ENCODE measurements at places on chromosomes 7 and 10.

DNA sequence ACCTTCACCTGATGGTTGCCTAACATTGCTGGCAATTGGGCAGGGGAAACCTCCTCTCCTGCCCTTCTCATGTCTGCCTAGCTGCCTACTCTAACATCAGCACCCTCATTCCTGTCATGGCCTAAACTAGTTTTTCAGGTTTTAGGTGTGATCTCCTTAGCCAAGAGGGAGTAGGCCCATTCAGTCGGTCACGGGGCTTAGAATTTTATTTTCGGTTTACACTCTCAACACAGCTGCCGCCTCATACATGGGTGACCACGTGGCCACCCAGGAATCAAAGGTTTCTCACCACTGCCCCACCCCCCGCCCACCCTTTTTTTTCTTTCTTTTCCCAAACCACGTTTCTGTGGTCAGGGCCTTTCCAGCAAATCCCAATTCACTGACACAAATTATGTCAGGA, 97.2 kb downstream of the RALA start:
- no peak for DNase-seq

DNA sequence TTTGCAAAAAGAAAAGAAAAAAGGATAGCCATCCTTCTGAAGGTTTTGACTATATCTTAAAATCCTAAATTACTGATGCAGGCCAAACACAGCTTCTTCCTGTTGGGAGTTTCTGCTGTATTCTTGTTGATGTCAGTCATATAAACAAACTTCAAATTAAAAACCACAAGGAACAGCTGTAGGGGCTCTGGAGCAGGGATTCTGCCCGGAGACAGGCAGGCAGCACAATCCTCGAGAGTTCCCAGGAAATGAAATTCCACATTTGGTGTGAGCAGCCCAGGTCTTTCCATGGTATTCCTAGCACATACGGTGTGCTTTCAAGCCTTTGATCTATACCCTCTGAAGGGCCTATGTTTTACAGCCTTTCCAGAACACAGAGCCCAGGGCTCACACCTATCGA, 43.2 kb downstream of the INSYN2A start:
- no peak for DNase-seq

DNA sequence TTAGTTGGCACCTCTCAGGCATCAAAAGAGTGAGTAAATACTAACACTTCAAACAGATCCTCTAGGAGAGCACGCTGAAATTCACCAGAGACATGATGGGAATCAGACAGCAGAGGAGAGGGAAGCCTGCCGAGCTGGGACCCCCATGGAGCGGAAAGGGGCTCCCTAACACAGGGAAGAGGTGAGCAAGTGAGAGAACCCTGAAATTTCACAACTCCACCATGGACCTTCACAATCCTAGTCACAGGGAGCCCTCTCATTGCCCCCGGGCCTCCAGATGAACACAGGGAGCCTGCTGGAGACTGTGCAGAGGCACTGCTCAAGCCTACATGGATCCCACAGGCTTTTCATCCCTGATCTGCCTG, 59.2 kb upstream of the ANTXRL start:
- DNase-seq = no peak

- DNase-seq = no peak
Measured at GRCh38 chr7:117323305-117323850, 520 bp upstream of the WNT2 start.

DNA sequence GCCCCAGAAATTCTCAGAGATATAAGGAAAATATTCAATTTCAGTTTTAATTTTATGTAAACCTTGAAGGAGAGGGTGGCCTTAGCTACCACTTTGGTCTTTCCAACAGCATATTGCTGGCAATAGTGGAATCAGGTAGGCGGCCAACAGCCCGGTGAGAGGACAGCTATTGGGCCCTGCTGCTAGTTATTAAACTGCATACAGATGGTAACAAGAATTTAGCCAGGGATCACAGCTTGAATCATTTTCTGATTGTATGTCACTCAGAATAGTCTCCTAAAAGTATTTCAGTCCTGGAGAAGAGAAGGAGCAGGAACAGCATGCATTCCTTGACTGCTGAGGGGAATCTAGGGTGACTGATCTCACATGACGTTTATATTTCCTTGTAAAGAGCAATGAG, 261.4 kb upstream of the SMIM30 start:
- no peak for DNase-seq

DNA sequence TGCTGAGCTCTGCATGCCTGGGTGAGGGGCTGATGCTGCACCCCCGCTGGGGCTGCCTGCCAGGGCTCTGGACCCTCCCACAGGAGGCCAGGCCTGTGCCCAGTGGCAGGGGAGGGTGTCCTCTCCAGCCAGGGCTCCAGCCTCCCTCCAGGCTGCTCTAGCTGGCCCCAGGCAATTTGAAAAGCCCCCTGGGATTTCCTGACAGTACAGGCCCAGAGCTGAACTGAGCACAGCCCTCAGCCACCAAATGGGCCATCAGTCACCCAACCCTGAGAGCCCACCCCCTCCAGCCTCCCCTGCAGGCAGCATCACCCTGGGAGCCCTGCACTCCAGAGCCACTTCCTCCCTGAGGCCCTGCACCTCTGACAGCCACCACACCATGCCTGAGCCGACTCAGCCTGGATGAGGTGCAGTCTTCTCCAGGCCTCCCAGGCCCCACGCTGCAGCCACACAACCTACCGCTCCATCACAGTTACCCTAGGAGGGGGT, 101.8 kb upstream of the RET start:
- DNase-seq = no peak

- DNase-seq = no peak
Measured at GRCh38 chr10:90337316-90337715, 520.5 kb downstream of the HTR7 start.

- DNase-seq = no peak
Measured at GRCh38 chr7:35875292-35875691, 74.4 kb downstream of the SEPTIN7 start.

GRCh38 chr7:107043491-107043890, 1.0 kb upstream of the PRKAR2B start:
- DNase-seq = no peak

DNA sequence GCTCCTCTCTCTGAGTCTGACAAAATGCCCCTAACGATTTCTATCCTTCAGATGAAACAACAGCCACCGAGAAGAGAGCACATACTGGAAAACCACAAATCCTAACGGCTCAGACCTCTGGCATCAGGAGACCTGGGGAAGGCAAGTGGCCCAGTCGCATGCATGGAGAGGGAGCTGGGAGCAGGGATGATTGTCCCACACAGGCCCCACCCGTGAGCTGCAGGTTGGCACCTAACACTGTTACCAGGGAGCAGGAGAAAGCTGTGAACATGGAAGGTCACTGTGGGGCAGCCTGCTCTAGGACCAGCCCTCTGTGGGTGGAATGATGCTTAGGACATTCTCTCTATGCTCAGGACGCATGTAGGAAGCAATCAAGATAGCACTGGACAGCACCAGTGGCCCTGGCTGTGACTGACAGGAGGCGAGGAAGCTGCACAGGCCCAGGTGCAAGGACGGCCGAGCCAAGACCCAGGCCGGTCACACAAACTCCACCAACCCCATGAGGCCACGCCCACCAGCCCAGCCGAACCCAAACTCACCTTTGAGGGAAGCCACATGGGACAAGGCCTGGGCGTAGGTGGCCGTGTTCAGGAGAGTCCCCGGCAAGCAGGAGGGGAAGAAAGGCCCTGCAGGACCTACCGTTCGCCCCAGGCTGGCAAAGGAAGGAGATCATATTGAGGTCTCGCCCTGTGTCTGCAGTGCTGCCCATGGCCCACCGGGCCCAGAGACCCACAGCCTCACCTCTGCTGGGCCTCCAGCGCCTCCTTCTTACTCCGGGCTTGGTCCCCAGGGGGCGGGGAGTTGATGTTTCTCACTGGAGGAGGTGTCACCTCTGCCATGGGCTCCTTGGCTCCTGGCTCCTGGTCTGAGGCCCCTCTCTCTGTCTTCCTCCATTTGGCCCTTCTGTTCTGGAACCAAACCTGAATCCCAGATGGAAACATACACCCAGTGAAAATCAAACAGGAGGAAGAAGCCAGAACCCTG, 9.7 kb downstream of the DRGX start:
- no peak for DNase-seq

GRCh38 chr10:92239151-92239599, 51.7 kb downstream of the CPEB3 start:
- DNase-seq = no peak

DNA sequence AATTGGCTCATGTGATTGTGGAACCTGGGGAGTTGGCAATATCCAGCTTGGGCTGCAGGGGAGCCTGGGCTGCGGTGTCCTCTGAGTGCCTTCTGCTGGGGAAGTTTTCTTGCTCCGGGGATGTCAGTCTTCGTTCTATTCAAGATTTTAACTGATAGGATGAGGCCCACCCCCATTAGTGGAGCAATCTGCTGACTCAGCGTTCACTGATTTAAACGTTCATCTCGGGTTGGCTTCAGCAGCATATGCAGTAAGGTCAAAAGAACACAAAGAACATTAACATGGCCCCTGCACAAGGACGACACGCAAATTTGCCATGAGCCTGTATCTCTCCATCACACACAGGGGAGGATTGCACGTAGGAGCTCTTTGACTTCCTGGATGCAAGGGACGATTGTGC, 360.6 kb upstream of the ADARB2 start:
- DNase-seq = no peak

- DNase-seq = no peak
Measured at GRCh38 chr7:45183711-45184210, 26.2 kb downstream of the RAMP3 start.

DNA sequence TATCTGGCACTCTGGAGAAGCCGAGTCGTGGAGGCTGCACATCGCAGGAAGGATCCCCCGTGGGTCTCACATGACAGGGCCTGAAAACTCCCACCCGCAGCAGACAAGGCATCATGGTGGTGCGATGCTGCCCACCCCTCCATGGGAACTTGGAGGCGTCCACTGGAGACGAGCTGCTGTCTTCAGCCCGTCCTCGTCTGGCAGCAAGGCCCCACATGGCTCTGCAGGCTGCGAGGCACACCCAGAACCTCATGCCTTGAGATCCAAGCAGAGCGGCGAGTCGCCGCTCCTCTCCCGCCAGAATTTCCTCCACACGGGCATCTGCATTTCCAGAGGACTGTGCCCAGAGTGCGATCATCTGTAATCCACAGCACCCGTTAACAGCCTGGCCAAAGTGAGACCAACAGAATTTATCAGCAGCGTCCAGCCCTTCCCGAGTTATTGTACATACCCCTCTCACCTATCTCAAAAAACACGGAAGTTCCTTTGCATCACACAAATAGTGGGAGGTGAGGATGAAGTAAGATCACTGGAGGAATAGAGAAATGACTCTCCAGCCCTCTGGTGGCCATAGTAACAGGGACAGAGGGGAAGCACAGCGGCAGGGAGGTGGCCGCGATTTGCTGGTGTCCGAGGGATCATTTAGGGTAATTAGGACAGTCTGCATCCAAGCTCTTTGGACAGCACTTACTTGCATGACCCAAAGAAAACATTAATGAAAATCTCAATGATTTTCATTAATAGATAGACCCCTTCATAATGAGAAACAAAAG, 292.4 kb downstream of the USP6NL start:
- DNase-seq = no peak

GRCh38 chr7:92808006-92808405, 28.4 kb downstream of the CDK6 start:
- no peak for DNase-seq

DNA sequence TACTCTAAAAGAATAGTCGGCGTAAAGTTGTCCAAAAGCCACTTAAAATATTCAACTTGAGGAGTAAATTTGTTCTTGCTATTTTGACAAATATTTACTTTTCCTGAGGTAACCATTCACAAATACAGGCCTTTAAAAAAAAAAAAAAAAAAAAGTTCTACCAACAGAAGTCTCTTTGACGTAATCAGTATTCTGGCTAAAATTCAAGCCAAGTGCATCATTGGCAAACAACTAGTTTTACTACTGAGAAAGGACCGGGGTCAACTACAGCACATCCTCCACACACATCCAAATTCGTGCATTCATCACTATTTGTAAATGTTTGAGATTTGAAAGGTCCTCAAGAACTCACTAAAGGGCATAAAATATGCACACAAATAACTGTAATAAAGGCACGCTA, 2.0 kb downstream of the OAT start:
- no peak for DNase-seq

DNA sequence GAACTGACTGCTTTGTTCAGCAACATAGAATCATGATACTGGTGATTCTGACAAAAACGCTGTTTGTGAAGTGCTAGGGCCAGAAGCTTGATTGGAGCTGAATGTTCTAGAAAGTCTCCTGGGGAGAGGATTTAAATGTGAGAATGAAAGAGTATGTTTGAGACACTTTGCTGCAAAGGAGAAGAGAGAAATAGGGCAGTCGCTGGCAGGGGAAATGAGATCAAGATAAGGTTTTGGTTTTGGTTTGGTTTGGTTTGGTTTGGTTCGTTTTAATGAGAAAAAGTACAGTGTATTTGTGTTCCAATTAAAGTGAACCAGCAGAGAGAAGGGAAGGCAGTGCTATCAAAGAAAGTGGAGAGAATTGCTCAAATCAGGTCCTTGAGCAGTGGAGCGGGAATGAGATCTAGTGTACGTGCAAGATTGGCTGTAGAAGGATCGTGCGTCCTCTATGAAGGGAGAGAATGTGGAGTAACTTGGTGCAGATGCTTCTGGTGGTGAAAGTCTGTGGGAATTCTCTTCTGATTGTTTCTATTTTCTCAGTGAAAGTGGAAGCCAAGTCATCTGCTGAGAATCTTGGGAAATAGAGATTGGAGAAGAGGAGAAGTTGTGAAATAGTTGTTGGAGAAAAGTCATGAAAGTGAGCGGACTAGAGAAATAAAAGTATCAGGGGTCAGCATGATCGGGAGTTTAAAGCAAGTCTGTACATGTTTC, 270.5 kb downstream of the CCDC3 start:
- no peak for DNase-seq

GRCh38 chr10:74947781-74948401, 121.5 kb downstream of the KAT6B start:
- no peak for DNase-seq

- DNase-seq = peak; percentile 21
Measured at GRCh38 chr7:37973915-37974314, 53.5 kb downstream of the EPDR1 start.

- no peak for DNase-seq
Measured at GRCh38 chr7:156219307-156220077, 407.2 kb upstream of the SHH start.

DNA sequence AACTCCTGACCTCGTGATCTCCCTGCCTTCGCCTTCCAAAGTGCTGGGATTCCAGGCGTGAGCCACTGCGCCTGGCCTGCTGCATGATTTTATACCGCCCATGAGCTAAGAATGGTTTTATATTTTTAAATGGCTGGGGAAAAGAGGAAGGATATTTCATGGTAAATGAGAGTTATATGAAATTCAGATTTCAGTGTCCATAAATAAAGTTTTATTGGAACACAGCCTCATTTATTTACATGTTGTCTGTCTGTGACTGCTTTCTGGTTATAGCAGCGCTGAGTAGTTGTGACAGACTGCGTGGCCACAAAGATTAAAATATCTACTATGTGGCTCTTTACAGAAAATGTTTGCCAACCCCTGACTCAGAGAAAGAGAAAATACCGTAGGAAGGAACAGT, 2.2 kb downstream of the TRRAP start:
- DNase-seq = no peak

- DNase-seq = no peak
Measured at GRCh38 chr10:65497837-65498236, 1428.0 kb upstream of the LRRTM3 start.

Measured in OCI-M1 (cell line).